Right renal pelvis (tissue), 4 donors: ENCODE measurements at places on chromosomes 3 and 15.
A peak's percentile ranks its signal among the peaks of the same experiment; 100 is the strongest.

DNA sequence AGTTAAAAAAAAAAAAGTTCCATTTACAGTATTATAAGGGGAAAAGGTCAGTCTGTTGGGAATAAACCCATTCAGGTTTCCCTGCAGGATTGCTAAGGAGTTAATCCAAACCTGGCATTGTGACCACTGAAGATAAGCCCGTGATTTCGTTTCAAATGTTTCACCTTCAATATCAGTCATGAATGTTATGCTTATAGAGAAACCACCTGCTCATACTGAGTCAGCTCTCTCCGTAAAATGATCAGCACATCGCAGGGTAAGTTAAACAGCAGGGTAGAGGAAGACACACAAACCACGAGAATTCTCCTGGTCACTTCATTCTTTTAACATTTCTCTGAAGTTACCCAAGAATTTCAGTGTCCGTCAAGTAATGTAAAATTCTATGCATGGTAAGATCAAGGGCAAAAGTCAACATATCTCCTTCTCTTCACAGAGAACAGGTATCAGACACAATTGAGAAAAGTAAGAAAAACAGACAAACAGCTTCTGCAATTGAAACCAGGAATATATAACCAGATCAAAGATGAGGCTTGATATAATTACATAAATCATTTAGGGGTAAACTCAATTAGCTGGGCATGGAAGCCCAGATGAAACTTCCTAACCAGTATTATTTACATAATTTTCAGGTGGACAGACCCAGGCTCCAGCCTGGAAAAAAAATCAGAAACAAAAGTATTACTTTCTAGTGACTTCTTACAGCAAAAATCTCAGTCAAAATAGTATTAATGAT, 67.6 kb upstream of the ARHGEF3 start:
- no peak for DNase-seq

DNA sequence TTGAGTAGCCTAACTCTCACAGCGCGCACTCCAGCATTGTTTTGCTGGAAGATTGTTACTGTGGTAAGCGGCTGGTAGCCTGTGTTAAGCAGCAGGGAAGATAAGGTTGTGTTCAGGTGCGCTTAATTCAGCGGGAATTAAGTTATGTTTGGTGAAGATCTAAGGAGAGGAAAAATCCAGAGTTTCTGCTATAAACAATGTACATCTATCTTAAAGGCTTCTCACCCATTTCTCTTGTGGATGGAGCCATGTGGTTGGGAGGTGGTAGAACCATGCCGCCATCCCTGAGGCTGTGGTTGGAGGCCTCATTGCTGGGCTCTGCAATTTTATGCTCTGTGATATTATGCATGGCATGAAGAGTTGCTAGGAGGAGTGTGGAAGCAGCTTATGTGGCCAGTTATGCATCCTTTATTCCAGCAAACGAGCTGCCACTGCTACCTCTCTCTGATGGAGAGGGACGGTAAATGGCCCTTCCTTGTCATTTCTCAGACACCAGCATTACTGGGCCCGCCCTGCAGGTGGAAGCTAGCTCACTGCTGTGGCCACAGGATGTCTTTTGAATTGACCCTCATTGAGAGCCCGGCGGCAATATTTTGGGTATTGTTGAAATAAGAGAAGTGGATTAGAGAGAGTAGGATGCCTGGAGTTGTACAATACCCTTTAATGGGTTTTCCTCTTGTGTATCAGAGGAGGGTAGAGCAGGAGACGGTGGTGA, 1.3 kb downstream of the MINAR1 start:
- DNase-seq: no peak

GRCh38 chr15:74802862-74803447, 9.7 kb upstream of the LMAN1L start:
- no peak for DNase-seq

GRCh38 chr3:169694117-169694516, 30.6 kb upstream of the MECOM start:
- DNase-seq: peak; percentile 12

- DNase-seq: no peak
Observed at GRCh38 chr15:86089422-86089821, 9.8 kb downstream of the AGBL1 start.

DNA sequence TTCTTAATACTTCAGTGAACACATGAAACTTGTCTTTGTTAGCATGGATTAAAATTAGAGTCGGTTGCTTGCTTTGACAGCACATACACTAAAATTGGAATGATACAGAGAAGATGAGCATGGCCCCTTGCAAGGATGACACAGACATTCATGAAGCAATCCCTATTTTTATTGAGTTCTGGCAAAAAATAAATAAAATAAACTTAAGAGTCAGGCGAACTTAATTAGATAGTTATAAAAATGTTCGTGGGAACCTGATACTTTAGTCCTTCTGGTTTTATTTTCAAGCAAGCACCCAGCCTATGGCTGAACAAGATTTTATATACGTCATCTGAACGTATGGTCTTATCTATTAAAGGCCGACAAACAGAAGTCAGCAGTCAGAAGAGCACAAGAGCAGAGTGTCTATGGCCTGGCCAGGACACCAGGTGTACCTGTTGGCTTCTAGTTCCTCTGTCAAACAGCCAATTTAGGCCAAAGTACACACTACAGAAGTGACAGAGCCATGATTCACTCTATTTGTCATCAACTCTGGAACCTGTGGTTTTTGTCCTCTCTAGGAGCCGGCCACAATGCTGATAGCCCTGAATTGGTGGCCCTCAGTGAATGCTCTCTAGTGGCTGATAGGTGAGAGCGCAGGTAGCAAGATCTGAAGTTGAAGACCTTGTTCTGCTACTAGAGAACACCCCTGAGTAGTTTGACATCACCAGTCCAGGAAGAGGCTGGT, 64.3 kb downstream of the LEO1 start:
- no peak for DNase-seq

DNA sequence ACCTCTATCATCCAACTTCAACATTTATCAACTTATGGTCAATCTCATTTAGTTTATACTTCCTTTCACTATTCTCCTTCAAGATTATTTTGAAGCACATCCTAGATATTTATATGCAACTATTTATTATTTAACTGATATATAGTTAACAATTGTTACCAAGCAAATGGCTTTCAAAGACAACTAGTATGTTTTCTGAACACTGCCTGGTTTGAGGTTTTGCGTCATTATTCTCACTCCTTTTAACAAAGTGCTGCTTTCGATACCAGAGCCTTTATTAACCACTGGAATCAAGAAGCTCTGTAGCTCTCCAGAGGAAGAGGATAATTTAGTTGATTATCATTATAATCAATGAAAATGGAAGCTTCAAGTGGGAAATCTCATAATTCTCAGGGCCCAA, 19.6 kb downstream of the ZIC1 start:
- no peak for DNase-seq

GRCh38 chr3:31096661-31097395, 202.4 kb upstream of the GADL1 start:
- DNase-seq: no peak

DNA sequence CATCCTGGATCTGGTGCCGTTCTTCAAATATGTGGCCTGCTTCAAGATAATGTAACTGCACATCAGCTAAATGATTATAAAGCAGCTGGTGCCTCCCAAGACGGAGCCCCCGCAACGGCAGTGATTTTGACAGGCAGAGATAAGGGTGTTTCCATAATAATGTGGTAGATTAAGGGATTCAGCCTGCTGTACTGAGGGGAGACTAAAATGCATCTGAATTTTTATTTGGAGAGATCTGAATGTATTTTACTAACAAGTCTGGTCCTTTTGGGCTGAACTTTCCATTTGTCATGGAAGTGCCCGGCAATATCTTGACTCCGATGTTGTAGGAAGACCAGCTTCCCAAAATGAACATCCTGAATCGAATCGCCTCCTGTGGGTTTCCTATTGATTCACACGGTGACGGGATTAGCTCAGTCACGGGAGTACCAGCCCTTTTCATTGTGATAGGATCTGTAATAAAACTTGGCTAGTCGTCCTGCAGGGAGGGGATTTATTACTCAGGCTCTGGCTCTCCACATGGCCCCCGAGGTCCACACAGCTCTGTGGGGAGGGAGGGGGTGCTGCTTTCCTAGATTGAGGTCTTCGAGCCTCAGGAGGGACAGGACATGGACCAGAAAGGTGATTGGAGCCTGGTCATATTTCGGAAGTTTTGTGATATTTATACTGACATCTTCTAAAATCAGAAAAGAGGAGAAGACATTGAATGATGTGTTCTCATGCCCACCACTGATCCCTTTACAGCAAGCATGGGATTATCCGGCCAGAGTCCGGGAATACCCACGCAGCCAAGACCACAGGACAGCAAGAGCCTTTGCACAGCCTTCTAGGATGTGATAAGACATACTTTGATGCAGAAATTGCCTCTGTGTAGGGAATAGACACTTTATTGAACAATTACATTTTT, 2.5 kb upstream of the PCSK6 start:
- no peak for DNase-seq

DNA sequence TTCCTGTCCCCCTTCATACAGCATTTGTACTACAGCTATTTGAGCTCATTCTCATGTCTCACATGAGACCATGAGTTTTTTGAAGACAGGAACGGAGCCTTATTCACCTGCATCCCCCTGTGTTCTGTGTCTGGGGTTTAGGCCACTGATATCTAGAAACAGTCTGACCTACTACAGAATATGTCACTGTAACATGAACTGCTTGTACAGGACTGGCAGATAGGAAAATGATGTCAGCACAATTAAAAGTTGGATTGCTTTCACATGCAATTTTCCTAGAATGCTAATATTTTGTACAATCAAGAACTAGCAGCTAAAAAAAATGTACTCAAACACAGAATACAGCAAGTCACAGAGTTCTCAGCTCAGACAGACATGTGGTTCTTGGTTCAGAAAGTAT, 90.8 kb upstream of the FGF12 start:
- DNase-seq: no peak

- DNase-seq: no peak
Observed at GRCh38 chr3:108951820-108952501, 1.7 kb downstream of the GUCA1C start.

- no peak for DNase-seq
Observed at GRCh38 chr3:47594792-47595191, 16.1 kb upstream of the CSPG5 start.

GRCh38 chr3:159789742-159790635, 198.6 kb upstream of the IL12A start:
- DNase-seq: no peak

DNA sequence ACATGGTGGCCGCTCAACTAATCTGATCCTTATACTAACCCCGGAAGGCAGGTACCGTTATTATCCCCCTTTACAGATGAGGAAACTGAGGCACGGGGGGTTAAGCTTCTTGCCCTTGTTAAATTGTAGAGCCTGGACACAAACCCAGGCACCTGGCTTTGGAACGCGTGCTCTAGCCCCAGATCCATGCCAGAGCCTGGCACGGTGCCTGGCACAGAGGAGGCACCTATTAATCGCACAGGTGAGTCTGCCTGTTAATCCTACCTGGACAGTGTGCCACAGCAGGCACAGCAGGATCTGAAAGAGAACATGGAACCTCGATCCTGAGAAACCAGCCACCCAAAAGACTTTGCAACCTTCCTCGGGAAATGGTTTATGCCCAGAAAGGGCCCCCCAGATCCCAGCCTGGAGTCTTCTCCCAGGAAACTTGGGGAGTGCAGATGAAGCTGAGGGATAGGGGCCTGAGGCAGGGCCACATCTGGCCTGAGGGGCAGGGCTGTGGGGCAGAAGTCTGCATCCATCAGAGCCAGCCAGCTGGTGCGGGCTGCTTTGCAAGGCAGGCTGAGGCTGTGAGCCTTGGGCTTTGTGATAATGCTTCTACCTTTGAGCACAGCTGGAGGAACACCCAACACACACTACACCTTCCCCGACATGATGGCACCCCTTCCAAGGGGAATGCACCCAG, 55.3 kb upstream of the SLC6A1 start:
- no peak for DNase-seq

GRCh38 chr15:93291380-93291779, 202.4 kb upstream of the RGMA start:
- no peak for DNase-seq

- no peak for DNase-seq
Observed at GRCh38 chr15:74950078-74950908, 6.3 kb downstream of the RPP25 start.

GRCh38 chr3:107881509-107881908, 209.3 kb downstream of the CD47 start:
- no peak for DNase-seq

GRCh38 chr3:183151821-183152351, 10.6 kb downstream of the LAMP3 start:
- DNase-seq: no peak

DNA sequence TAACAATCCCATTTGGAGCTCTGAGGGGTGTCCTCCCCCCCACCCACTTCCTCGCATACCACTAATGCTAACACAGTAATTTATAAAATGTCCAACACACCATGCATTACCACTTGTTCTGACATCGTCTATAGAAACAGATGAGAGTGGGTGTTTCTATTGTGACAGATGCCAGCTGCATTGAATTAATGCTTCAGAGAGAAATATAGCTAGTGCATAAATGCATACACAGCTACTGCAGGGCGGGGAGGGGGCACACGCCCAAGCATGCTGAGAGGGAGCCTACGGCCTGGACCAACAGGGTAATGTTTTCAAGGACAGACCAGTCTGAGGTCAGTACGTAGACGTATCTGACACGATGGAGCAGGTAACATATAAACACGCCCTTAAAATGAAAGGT, 106.0 kb upstream of the FEZF2 start:
- no peak for DNase-seq

GRCh38 chr3:147838652-147839051, 429.5 kb downstream of the ZIC1 start:
- DNase-seq: no peak

DNA sequence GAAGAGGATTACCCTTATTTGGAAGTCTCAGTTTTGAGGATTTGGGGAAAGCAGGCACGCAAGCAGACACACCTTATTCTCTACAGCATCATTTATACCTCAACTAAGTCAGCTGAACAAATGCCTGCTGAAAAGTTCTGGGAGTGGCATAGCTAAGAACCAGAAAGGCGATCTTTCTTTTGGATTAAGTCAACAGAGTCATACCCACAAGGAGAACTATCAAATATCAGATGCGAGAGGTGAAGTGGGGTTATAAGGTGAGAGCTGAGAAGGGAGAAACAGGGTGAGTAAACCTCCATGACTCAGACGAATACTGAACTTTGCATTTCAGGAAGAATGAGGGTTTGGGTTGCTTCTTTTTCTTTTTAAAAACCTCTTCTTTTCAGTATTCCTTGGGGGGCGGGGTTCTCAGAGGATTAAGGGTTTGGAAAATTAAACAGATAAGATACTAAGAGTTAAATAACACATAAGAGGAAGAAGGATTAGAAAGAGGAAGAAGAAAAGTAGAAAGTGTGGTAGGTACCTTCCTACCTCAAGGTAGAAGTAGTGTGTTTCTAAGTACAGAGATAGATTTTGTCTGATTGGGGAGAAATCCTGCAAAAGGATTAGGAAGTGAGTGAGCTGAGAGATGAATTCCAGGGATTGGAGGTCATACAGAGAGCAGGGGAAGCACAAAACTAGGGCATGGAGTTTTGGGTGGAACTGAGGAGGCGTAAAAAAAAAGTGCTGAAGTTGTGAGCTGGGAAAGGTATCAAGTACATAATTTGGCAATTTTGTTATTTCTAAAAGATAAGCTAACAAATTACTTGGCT, 41.3 kb upstream of the ICE2 start:
- no peak for DNase-seq

DNA sequence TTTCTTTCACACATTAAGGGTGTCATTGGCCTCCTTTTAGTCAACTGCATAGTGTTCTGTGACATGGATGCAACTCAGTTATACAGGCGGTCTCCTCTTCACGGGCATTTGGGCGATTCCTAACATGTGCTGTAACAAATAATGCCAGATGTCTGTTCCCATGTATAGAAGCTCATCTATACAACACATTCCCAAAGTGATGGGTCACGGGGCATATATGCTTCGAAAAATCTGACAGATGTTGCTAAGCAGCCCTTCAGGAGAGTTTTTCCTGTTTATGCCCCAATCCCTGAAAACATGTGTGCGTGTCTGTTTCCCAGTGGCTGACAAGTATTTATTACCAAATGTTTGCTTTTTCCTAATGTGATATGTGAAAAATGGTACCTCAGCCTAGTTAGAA, 25.8 kb downstream of the LRRK1 start:
- no peak for DNase-seq
